HCT116 (cell line): ENCODE measurements at places on chromosomes 2 and 18. TPM values are rescaled to one million over a fixed set of nuclear protein-coding genes. Genes with fewer than 3 reads are reported as not detected.
A peak's percentile ranks its signal among the peaks of the same experiment; 100 is the strongest.

Gene EFHD1
- total RNA-seq: 0.52 TPM

Gene LDLRAD4
- 1.2 TPM for total RNA-seq

Gene CENPA
- total RNA-seq: 45.8 TPM

Gene ARMC9
- total RNA-seq: 16.4 TPM

Gene ABI2
- total RNA-seq: 75.6 TPM

Gene ALKAL2
- total RNA-seq: not detected

Gene SLC4A1AP
- 19.8 TPM for total RNA-seq

Gene SERPINB7
- total RNA-seq: not detected

Gene SNTG2
- not detected for total RNA-seq

DNA sequence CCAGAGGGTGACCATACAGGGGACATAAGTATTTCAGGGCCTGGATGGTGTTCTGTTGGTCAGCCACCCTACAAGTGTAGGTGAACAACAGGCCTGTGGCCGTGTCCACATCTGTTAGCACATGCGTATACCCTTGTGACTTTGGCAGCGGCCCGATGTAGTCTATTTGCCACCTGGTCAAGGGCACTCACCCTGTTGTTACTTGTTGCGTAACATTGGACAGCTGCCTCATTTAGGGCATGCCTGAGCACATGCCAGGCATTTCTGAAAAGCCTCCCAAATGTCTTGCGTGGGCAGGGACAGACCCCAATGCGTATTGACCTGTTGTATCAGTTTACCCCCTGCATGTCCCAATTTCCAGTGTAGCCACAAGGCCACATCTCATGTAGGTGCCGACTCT lies 235.0 kb downstream of the MBD5 start:
- DNase-seq: no peak
- H3K36me3 ChIP-seq: no peaks in the 10 kb centered on the region
- H3K4me1 ChIP-seq: no peaks in the 10 kb centered on the region
- H3K27me3 ChIP-seq: no peaks in the 10 kb centered on the region

DNA sequence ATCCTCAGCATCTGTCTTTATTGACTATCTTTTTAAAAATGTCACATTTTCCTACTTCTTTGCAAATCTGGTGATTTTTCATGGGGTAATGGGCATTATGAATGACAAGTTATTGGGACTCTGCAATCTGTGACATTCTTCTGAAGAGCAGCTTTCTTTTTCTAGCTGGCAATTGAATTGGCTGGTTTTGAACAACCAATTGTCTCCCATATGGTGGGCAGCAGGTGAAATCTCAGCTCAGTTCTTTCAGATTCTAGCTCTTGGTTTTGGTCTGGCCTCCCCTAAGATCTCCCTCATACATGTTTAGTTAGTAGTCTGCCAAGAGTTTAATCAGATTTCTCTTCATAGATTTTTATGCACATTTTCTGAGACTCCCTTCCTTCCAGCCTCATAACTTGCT lies 107.9 kb upstream of the EPB41L3 start:
- no peaks in the 10 kb centered on the region for H3K4me1 ChIP-seq
- no peak overlapping the region for H3K4me3 ChIP-seq
- H3K27me3 ChIP-seq: no peaks in the 10 kb centered on the region
- no peak overlapping the region for H3K27ac ChIP-seq

- H3K27me3 ChIP-seq: no peaks in the 10 kb centered on the region
- no peak for DNase-seq
- no peak overlapping the region for H3K4me3 ChIP-seq
- H3K36me3 ChIP-seq: no peaks in the 10 kb centered on the region
Measured at GRCh38 chr2:96074156-96074555, 39.4 kb upstream of the GPAT2 start.

GRCh38 chr2:102050854-102051391 lies 59.2 kb downstream of the IL1R2 start:
- peaks cover 11% of the 10 kb centered on the region; the same call in 1 of the 2 replicates for H3K27me3 ChIP-seq
- no peaks in the 10 kb centered on the region for H3K36me3 ChIP-seq
- H3K4me1 ChIP-seq: no peaks in the 10 kb centered on the region

DNA sequence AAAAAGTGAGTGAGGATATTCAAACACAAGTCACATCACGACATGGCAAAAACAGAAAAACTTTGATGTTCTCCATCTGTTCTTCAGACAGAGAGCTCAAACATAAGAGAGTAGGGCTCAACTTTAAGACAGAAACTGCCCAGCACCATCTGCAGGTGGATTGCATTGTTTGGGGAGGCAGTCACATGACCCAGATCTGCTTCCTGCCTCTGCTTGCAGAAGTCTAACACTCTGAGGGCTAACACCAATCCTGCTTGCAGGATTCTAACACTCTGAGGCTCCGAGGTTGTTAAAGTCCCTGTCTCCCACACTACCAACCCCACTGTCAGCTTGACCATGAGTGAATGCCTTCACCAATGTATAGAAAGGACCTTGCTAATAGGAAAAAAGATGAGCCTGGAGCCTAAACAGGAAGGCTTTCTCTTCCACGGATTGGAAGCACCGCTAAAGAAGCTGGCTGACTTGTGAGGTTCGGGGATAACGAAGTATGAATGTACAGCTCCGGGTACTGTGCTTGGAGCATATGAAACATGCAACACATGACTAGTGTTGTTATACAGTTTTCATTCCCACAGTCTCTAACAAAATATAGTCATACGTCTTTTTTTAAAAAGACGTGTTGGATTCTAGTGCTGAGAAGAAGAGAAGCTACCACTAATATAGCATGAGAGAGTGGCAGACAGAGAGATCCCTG lies 176.6 kb upstream of the CREB1 start:
- no peaks in the 10 kb centered on the region for H3K36me3 ChIP-seq
- H3K4me3 ChIP-seq: no peak overlapping the region
- no peak for DNase-seq
- no peaks in the 10 kb centered on the region for H3K27me3 ChIP-seq
- peaks cover 4% of the 10 kb centered on the region; the same call in 1 of the 2 replicates for H3K4me1 ChIP-seq

- no peaks in the 10 kb centered on the region for H3K4me1 ChIP-seq
- no peak overlapping the region for H3K4me3 ChIP-seq
- H3K27me3 ChIP-seq: no peaks in the 10 kb centered on the region
Measured at GRCh38 chr2:1478311-1479305, 65.3 kb downstream of the TPO start.

- H3K4me3 ChIP-seq: no peak overlapping the region
- H3K27ac ChIP-seq: no peak overlapping the region
- no peak for DNase-seq
- H3K4me1 ChIP-seq: no peaks in the 10 kb centered on the region
- no peaks in the 10 kb centered on the region for H3K36me3 ChIP-seq
Measured at GRCh38 chr18:59087391-59087790, 52.3 kb upstream of the SEC11C start.

GRCh38 chr2:150476286-150476685 lies 11.2 kb downstream of the RND3 start:
- H3K27me3 ChIP-seq: no peaks in the 10 kb centered on the region
- H3K36me3 ChIP-seq: 0 out of 2 replicates have a peak, but pooled peaks cover 2% of the 10 kb centered on the region
- no peak overlapping the region for H3K4me3 ChIP-seq
- peaks cover 38% of the 10 kb centered on the region for H3K4me1 ChIP-seq

DNA sequence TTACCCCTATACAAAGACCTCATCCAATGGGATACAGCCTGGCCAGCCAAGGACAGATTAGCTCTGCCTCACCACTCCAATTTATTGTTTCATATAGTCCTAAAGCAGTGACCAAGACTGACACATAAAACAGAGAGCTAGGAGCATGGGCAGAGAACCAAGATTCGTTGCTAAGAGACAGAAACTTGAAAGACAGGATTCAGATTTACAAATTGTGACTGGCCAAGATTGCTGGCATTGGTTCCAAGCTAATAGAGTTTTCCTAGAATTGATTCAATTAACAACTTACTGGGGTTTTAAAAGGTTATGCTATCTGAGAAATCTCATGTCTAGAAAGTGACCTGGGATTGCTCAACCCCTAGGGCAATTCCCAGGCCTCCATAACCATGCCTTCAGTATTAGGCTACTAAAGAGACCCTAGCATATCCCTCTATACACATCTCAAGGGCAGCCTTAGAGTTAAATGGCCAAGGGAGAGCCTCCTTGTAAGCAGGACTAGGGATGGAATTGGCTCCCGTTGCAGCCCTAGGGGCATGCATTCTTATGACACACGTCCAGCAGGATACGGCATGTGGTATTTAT lies 75.6 kb downstream of the ICOS start:
- H3K4me3 ChIP-seq: no peak overlapping the region
- H3K27ac ChIP-seq: no peak overlapping the region
- no peaks in the 10 kb centered on the region for H3K27me3 ChIP-seq
- no peaks in the 10 kb centered on the region for H3K4me1 ChIP-seq

GRCh38 chr2:43653506-43653905 lies 16.4 kb downstream of the PLEKHH2 start:
- H3K4me1 ChIP-seq: no peaks in the 10 kb centered on the region
- no peak overlapping the region for H3K27ac ChIP-seq
- no peaks in the 10 kb centered on the region for H3K27me3 ChIP-seq
- H3K4me3 ChIP-seq: no peak overlapping the region

DNA sequence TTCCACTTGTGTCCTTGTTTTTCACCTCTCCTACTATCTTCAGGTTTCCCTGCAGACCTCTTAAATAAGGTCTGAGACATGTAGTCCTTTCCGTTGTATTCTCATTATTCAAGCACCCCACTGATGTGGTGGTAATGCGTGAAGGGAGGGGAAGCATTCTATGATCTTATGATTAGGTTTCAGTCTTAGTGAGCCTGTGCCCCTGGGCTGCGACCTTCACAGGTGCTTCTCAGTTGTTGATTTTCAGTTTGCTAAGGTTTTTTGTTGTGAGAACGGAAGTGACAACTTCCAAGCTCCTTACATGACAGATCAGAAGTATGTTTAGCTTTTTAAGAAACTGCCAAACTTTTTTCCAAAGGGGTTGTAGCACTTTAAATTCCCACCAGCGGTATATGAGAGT lies 41.3 kb downstream of the VPS54 start:
- no peaks in the 10 kb centered on the region for H3K4me1 ChIP-seq
- no peak for DNase-seq
- no peaks in the 10 kb centered on the region for H3K27me3 ChIP-seq
- H3K36me3 ChIP-seq: no peaks in the 10 kb centered on the region
- H3K4me3 ChIP-seq: no peak overlapping the region

DNA sequence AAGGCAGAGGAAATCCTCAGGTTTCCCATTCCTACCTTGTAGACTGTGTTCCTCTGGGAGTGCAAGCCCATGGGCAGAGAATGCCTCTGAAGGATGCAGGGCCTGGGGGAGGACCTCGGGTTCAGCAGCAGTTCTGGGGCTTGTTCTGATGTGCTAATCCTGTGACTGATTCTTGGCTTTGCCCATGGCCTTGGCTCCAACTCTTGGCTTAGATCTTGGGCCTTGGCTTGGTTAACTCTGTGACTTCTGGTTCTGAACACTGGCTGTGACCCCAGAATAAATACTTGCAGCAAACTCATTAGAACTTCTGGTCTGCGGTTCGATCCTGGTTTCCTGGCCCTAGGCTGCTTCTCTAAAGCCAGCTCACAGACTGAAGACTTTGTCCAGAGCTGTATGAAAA lies 366.9 kb upstream of the ZEB2 start:
- H3K27me3 ChIP-seq: no peaks in the 10 kb centered on the region
- H3K4me1 ChIP-seq: no peaks in the 10 kb centered on the region
- DNase-seq: no peak
- H3K27ac ChIP-seq: no peak overlapping the region
- no peak overlapping the region for H3K4me3 ChIP-seq
- H3K36me3 ChIP-seq: no peaks in the 10 kb centered on the region

DNA sequence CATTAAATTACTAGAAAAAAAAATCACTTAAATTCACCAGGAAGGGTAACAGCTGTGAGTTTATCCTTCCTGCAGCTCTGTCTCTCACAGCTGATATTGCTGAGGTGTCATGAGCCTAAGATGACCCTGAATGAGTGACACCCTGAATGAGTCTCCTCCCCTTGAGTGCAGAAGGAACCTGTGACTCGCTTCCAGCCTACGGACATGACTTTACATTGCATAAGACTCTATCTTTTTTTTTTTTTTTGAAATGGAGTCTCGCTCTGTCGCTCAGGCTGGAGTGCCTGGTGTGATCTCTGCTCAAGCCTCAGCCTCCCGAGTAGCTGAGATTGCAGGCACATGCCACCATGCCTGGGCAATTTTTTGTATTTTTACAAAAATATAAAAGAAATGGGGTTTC lies 14.1 kb downstream of the MRO start:
- DNase-seq: no peak
- H3K4me1 ChIP-seq: no peaks in the 10 kb centered on the region
- no peaks in the 10 kb centered on the region for H3K36me3 ChIP-seq
- H3K27me3 ChIP-seq: no peaks in the 10 kb centered on the region
- no peak overlapping the region for H3K27ac ChIP-seq

- no peak for DNase-seq
- H3K27ac ChIP-seq: no peak overlapping the region
- H3K27me3 ChIP-seq: no peaks in the 10 kb centered on the region
- H3K4me3 ChIP-seq: no peak overlapping the region
- no peaks in the 10 kb centered on the region for H3K36me3 ChIP-seq
Measured at GRCh38 chr2:101610750-101611315, 86.7 kb upstream of the MAP4K4 start.

DNA sequence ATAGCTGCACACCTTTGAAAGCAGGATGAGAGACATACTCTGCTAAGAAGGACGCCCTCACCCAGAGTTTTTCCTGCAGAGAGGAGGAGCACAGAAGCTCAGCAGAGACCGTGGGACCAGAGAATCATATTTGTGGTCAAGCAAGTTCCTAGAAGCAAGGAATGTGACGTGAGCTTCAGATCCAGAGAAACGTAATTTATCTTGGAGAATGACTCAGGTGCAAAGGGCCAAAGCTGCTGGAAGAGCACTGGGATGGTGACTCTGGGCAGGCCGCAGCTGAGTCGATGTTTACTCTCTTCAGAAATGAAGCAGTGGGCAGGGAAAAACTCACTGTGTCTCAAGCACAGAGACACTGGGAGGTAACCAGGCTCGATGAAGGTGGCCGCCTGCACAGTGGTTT lies 50.1 kb upstream of the IGFBP2 start:
- DNase-seq: no peak
- peaks cover 10% of the 10 kb centered on the region; the same call in 1 of the 2 replicates for H3K27me3 ChIP-seq

DNA sequence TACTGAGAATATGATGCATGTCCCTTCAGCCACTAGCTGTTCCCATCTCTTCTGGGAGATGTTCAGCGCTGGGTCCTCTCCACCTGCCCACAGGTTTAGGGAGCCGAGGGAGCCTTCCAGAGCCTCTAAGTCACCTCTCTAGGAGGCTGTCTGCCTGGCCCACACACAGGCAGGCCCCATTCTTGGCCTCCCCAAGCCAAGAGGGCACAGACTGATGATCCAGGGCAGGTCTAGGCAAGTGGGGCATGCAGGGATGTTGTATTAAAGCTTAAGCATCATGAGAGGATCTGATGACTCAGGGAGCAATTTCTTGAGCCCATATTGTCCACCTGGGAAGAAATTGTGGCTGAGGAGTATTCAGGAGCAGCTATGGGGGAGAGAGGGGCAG lies 19.9 kb downstream of the TMSB10 start:
- no peaks in the 10 kb centered on the region for H3K27me3 ChIP-seq
- no peaks in the 10 kb centered on the region for H3K36me3 ChIP-seq
- H3K4me1 ChIP-seq: peaks cover 47% of the 10 kb centered on the region
- peak overlapping the region; percentile 73 for H3K27ac ChIP-seq
- no peak for DNase-seq

- H3K4me1 ChIP-seq: no peaks in the 10 kb centered on the region
- H3K27me3 ChIP-seq: no peaks in the 10 kb centered on the region
- no peaks in the 10 kb centered on the region for H3K36me3 ChIP-seq
- no peak for DNase-seq
- no peak overlapping the region for H3K4me3 ChIP-seq
- H3K27ac ChIP-seq: no peak overlapping the region
Measured at GRCh38 chr2:144115739-144116291, 404.1 kb downstream of the ZEB2 start.
